ENCODE measurements at places on chromosomes 5 and 9.

DNA sequence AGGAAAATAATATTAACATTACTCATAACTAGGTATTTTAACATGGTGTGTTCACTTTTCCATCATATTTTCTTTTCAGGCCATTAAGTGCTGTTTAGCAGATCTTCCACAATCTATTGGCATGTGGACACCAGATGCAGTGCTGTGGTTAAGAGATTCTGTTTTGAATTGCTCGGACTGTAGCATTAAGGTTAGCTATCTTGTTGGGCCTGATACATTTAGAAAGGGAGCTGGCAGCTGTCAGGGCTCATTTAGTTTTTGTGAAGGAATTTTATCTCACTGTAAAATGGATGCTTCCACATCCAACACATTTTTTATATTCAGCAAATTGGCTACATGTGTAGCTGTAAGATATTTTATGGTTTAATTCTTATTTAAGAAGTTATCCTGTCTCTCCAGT lies 20.7 kb upstream of the TMOD1 start:
- DNase-seq, result no peak

DNA sequence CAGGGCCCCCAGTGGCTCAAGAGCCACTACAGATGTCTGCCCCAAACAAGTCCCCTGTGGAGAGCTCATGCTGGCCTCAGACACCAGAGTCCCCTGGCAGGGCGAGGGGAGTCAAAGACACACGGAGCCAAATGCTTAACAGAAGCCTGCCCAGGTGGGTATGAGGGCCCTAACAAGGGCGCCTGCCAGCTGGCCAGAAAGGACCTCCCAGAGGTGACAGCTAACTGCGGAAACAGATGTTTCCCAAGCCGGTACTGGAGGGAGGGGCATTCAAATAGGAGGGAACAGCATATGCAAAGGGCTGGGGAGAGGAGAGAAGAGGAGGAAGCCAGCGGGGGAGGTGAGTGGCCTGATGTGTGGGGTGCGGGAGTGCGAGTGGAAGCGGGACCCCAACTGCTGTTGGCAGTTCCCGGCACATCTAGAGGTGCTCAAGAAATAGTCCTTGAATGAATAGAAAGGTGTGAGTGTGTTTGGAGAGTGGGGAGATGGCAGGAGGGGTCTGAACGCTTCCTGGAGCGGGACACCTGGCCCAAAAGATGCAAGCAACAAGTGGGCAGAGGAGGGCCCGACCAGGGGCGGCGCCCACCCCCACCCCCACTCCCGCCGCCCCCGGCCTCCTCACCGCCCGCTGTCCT lies 824 bp downstream of the MXD3 start:
- DNase-seq, result no peak

GRCh38 chr9:136960212-136960937 lies 8.3 kb downstream of the LCN12 start:
- no peak for DNase-seq

DNA sequence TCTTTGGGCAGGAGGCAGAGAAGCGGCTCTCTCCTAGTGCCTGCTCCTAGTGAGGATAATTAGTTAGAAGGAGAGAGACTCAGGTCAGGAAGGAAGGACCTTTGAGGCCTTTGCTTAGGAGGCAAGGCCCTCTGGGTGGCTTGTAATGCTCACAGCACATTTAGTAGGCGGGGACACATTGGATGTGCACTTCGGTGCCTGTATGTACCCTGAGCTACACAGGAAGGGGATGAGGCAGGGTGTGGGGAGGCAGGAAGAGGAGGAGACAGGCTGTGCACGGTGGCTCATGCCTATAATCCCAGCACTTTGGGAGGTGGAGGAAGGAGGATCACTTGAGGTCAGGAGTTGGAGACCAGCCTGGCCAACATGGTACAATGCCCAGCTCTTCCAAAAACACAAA lies 7.2 kb upstream of the LCN2 start:
- no peak for DNase-seq

DNA sequence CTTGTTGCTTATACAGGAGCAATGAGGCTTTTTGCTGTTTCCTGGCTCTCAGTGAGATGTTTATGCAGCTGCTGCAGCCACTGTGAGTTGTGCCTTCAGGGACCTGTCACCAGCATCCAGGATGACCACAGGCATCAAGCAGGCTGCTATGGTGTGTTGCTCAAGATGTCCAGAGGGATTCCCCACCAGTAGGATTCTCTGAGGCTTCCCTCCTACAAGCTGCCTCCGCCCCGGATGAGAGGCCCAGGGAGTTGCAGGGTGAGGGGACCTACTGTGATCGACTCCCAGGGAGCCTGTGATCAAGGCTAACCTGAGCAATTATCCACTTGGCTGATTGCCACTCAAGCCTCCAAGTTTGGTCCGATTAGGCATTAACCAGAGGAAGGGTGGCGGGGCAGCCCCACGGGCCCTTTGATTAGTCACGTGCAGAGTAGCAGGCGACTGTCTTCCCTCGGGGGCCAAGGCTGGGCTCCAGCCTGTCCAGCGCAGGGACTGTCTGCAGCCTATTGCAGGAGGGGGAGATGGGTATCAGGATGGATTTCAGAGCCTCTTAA lies 1.8 kb upstream of the FAT2 start:
- no peak for DNase-seq

GRCh38 chr5:159316519-159317383 lies 13.5 kb downstream of the IL12B start:
- DNase-seq, result no peak

GRCh38 chr5:126503602-126504104 lies 80.4 kb downstream of the GRAMD2B start:
- DNase-seq, result no peak

DNA sequence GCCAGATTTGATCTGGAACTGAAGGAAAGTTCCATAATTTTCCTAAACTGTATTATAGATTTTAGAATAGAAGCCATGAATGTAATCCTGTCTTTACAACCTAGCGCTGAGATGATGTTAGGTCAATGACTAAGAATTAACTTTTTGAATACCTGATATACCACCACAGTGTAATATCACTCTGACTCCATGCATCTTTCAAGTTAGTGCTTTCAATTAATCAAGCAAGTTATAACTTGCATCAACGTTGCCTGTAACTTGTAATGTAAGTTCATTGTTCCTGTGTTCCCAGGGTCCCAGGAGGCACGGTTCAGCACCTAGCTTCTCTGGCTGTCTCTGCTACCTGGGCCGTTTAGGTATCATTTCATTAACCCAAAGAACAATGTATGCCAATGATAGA lies 139.3 kb downstream of the CSNK1G3 start:
- DNase-seq, result no peak

- no peak for DNase-seq
Observed at GRCh38 chr5:150516011-150516410, 8.1 kb downstream of the NDST1 start.

GRCh38 chr5:36691696-36692371 lies 85.4 kb downstream of the SLC1A3 start:
- no peak for DNase-seq

GRCh38 chr5:114419067-114419388 lies 57.2 kb downstream of the KCNN2 start:
- no peak for DNase-seq

- DNase-seq, result no peak
Observed at GRCh38 chr5:65111961-65112658, 343.4 kb downstream of the CWC27 start.

- no peak for DNase-seq
Observed at GRCh38 chr9:105039175-105039799, 111.3 kb upstream of the ABCA1 start.

GRCh38 chr9:33202552-33203201 lies 35.5 kb upstream of the B4GALT1 start:
- DNase-seq, result no peak

GRCh38 chr9:100375658-100376057 lies 22.9 kb upstream of the TEX10 start:
- DNase-seq, result no peak

DNA sequence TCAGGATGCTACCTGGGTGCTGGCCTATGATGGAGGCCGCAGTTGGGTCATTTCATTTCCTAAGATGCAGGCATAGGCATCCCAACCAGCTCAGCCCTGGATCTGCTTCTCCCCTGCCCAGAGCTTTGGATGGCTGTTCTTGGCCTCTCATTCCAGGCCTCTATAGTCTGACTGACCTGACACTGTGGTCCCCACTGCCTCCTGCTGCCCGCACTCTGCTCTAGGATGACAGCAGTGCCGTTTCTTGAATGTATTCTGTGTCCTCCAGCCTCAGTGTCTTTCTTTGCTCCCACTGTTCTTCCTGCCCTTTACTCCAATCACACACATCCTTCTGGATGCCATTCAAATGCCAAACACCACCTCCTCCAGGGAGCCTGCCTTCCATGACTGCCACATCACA lies 235.7 kb downstream of the HSPA4 start:
- DNase-seq, result no peak

- no peak for DNase-seq
Observed at GRCh38 chr5:143585970-143586369, 182.5 kb upstream of the NR3C1 start.

DNA sequence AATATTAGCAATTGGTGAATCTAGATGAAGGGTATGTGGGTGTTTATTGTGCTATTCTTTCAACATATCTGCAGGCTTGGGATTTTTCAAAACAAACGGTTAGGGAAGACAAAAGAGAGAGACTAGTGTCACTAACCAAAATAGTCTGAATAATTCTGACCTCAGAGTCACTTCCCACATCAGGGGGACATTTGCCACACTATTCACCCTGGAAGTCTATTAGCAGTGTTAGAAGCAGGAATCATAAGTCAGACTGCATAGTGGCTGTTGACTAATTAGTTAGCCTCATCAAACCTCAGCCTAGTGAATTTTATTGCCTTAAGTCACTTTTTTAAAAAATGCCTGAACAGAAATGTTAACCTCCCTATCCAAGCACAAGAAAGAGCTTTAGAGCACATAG lies 169.2 kb upstream of the RGMB start:
- no peak for DNase-seq

- DNase-seq, result no peak
Observed at GRCh38 chr5:67483453-67484030, 286.9 kb upstream of the CD180 start.

GRCh38 chr5:143716881-143717280 lies 95.1 kb upstream of the HMHB1 start:
- no peak for DNase-seq

DNA sequence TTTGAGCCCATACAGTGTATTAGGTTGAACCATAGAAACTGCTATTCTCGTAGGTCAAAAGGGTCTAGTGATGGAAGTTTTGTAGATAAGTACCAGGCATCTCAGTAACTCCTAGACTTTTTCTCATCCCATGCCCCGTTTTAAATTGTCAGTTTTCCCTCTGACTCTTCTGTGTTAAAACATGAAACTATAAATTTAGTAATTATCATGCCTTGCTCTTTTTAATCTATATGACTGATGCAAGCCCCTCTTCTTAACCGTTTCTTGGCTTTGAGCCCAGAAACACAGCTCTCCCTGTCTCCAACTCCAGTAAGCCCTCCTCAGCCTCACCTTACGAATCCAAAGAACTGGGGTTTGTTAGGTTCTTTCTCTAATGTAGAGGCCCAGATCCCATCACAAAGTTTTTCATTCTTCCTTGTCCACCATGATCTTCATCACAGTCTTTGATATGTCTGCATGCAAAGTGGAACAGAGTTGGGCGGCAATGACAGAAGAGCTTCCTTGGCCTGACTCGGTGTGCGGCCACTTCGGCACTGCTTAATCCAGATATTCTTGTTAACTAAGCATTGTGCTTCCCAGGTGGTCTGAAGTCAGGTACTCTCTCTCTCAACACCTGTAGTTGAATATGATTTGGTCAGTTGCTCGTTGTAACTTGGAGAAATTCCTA lies 21.1 kb downstream of the RGMB start:
- DNase-seq, result no peak

DNA sequence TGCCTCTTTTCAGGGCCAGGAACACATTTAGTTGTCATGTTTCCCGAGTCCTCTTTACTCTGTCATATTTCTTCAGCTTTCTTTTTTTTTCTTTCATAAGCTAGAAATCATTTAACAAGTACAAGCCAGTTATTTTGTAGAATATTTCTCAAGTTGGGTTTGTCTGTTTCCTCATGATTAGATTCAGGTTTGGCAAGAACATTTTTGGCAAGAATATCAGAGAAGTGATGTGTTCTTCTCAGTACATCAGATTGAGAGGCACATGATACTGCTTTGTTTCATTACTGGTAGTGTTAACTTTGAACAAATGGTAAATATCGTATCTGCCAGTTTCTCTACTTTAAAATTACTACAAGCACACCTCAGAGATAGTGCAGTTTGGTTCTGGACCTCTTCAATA lies 45.1 kb downstream of the PCSK5 start:
- no peak for DNase-seq

- DNase-seq, result no peak
Observed at GRCh38 chr5:154576429-154576806, 98.4 kb upstream of the HAND1 start.

GRCh38 chr5:164627021-164627420 lies 1121.6 kb downstream of the MAT2B start:
- no peak for DNase-seq

- DNase-seq, result no peak
Observed at GRCh38 chr9:108759399-108759798, 96.4 kb downstream of the ACTL7B start.

GRCh38 chr9:75181750-75182149 lies 93.4 kb downstream of the OSTF1 start:
- DNase-seq, result no peak

- DNase-seq, result no peak
Observed at GRCh38 chr5:178221282-178221681, 11.3 kb downstream of the PHYKPL start.

- DNase-seq, result no peak
Observed at GRCh38 chr5:52846182-52846842, 58.6 kb downstream of the ITGA1 start.

- DNase-seq, result no peak
Observed at GRCh38 chr5:135243556-135244285, 155.3 kb downstream of the MACROH2A1 start.

GRCh38 chr5:14069021-14069420 lies 74.1 kb upstream of the TRIO start:
- no peak for DNase-seq

DNA sequence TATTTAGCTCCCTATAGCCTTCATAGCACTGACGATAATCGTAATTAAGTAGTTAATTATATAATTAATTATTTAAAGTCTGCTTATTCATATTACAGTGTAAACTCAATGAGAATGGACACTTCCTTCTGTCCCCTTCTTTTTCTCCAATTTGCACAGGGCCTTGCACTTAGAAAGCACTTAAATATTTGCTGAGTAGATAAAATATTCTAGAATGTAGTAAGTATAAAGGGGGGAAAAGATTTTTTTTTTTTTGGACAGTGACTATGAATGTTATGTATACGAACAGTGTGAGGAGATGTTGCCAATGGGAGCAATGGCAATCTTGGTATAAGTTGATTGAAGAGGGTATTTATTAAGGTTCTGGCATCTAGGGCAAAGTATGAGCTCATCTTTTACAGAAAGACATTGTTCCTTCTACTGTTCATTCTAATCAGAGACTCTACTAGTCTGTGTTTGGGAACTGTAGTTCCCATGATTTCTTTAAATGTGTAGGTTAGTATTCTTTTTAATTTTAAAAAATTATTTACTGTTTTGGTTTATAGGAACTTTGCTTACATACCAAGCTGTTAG lies 49.4 kb downstream of the YTHDC2 start:
- no peak for DNase-seq

DNA sequence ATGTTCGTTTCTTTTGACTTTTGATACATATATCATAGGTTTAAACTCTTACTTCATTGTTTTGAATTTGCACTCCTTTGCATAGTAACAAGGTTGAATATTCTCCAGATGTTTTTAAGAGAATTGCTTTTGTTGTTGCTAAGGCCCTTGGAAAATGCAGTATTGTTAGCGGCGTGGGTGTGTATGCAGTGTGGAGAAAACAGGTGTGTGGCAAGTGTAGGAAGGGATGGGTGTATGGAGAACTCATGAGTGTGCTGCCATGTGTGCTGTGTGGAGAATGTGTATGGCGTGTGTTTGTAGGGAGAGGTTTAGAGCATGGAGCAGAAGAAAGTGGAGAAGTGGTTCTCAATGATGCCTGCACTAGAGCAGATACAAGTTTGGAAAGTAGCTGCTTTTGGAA lies 87.3 kb downstream of the WWC1 start:
- no peak for DNase-seq

Data from caudate nucleus (tissue), 63 donors.